CD4-positive, alpha-beta memory T cell (primary cell): ENCODE measurements at places on chromosomes 6 and 20.

DNA sequence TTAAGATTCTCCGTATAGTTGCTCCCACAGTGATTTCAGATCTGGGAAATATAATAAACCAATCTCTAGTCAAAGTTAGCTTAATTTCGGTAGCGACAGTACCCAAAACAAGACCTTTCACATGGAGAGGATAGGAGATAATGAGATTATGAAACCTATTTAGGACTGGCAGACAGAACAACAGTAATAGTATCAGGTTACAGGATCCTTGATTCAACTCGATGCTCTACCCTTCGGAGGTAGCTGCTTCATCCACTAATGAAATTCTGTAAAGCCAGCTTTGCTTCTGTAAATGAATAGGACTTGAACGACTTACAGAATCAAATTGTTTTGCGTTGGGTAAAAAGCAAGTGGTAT lies 534 bp upstream of the AKIRIN2 start:
- DNase-seq: no peak

GRCh38 chr6:37820718-37821079 lies 1.2 kb downstream of the ZFAND3 start:
- DNase-seq: no peak

DNA sequence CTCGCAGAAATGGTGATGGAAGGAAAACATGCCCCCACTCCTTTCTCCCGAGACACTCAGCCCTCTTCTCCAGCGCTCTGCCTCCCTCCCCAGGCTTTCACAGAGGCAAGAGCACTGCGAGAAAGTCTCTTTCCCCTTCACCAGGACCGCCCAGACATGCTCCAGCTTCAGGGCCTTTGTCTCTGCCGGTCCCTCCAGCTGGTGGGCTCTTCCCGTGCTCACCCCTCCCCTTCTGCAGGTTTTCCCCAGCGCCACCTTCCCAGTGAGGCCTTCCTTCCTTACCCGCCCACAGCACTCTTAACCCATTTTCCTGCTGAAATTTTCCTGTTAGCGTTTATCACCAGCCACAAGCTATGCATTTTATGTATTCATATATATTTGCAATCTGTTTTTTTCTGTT lies 86.2 kb downstream of the TFAP2C start:
- DNase-seq: no peak

GRCh38 chr6:3911614-3912336 lies 62.6 kb downstream of the FAM50B start:
- DNase-seq: no peak

DNA sequence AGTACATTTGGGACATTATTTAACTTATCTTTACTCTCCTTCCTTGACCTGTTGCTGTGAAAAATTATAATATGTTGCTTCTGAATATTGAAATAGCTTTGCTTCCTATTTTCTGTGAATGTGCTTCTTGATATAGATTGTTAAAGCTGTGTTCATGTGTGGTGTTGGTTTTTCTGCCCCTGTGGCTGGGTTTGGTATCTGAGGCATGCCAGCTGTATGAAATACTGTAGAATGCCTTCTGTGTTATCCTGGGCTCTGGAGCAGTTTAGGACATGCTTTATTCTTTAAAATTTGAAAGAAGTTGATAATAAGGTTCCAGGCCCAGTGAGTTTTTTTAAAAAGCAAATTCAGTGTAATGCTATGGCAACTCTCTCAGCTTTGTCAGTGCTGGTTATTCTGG lies 71.7 kb downstream of the HIVEP1 start:
- no peak for DNase-seq

DNA sequence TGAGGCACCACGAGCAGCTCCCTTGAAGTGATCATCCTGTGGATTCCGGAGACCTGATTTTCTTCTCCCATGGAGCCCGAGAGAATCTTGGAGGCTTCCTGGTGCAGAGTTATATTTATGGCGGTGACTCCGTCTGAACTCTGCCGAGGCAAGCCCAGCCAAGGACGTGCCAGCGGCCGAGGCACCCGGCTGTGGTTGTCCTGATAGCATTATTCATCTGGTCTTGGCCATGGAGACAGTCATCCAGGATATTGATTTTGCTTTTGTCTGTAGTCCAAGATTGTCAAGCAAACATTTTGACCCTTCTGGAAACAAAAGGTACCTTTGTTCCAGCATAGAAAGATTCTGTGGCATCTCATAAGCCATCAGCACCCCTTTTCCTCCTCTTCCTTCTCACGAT lies 163.3 kb downstream of the SCML4 start:
- no peak for DNase-seq

- DNase-seq: no peak
Observed at GRCh38 chr6:33713786-33714185, 2.3 kb upstream of the UQCC2 start.

- peak; percentile 14 for DNase-seq
Observed at GRCh38 chr20:23235173-23236027, 115.2 kb upstream of the NXT1 start.

- DNase-seq: no peak
Observed at GRCh38 chr6:106886922-106887797, 87.4 kb downstream of the CD24 start.

- no peak for DNase-seq
Observed at GRCh38 chr6:159801935-159802334, 1.9 kb downstream of the PNLDC1 start.

DNA sequence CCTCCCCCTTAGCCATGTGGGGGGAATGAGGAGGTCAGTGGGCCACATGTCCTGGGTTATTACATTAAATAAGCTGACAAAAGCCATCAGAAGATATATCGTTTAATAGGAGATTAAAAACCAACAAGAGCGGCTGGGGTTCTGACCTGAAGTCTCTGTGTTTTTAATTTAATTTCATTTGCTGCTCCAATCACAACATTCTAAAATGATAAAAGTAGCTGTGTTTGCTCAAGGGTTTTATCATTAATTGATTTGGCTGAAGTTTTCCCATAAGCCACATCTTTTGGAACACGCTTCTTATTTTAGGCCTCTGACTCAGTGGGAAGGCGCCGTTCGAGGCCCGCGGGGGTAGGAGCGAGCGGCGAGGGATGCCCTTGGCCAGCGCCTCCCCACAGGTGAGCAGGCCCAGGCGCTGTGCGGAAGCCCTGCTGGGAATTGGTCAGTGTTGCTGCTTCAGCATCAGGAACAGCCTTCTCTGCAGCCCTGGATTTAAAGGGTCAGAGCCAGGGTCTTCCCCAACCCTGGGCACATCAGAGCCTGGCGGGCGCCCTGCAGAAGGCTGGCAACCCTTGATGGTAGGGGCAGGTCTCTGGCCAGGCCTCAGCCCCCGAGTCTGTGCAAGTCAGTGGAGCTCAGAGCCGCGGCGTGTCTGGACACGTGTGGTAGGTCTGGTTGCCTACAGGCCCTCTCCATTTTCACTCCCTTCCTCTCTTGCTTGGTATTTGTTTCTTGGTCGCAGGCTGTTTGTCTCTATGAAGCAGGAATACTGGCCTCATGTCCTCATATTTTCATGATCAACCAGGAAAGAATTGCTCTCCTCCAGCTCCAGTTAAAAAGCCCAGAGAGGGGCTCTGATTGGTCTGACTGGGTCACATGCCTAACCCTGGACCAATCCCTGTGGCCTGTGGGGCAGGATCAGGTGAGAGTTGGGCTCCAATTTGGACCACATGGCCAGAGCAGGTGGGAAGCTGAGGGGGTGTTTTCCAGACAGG lies 30.9 kb upstream of the MLN start:
- DNase-seq: no peak

DNA sequence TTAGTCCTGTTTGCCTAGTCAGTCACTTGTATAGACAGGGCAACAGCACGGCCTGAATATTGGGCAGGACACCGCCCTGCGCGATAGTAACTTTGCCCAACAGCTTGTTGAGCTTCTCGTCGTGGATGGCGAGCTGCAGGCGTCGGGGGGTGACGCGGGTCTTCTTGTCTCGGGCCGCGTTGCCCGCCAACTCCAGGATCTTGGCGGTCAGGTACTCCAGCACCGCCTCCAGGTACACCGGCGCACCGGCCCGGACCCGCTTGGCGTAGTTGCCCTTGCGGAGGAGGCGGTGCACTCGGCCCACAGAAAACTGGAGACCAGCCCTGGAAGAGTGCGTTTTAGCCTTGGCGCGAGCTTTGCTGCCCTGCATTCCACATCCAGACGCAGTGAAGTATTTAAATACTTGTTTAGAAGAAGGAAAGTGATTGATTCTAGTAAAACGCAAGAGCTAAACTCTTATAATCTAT lies 92.8 kb upstream of the BTN3A2 start:
- peak; percentile 55 for DNase-seq

- DNase-seq: no peak
Observed at GRCh38 chr6:14638906-14639761, 521.6 kb downstream of the CD83 start.

- no peak for DNase-seq
Observed at GRCh38 chr6:7058250-7058923, 49.4 kb upstream of the RREB1 start.

- no peak for DNase-seq
Observed at GRCh38 chr6:110173506-110174132, 5.9 kb downstream of the WASF1 start.

GRCh38 chr6:35449287-35449881 lies 2.8 kb upstream of the FANCE start:
- peak; percentile 75 for DNase-seq

DNA sequence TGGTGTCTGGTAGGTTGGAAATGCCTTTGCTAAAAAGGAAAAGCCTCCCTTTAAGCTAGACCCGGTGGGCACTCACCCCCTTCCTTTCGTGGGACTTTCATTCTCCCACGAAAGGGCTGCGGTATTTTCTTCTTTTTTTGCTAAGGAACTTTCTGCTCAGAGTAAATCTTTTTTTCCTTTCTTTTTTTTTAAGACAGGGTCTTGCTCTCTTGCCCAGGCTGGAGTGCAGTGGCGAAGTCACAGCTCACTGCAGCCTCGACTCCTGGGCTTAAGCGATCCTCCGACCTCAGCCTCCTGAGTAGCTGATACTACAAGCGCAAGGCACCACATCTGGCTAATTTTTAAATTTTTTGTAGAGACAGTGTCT lies 4.0 kb downstream of the TP53TG5 start:
- no peak for DNase-seq

DNA sequence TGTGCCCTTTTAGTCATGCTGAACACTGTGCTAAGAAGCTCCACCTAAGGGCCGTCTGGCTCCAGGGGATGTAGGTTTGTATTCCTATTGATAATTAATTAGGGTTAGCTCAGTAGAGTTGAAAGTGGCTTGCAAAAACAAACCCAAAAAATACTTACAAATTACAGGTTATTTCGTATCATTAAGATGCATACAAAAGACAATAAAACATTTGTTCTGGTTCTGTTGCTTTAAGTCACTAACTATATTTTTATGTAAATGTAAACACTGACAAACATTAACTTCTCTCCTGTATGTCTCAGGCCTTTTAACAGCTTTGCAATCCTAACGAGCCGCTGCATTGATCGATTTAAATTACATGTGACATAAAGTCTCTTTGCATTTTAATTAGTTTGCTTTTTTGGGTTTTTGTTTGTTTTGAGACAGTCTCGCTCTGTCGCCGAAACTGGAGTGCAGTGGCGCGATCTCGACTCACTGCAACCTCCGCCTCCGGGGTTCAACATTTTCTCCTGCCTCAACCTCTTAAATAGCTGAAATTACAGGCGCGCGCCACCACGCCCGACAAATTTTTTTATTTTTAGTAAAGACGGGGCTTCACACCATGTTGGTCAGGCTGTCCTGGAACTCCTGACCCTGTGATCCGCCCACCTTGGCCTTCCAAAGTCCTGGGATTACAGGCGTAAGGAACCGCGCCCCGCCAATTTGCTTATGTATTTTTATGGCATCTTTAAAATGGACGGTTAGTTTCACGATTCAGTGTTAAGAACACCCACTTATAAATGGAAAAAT lies 110.9 kb downstream of the HFE start:
- DNase-seq: peak; percentile 46

DNA sequence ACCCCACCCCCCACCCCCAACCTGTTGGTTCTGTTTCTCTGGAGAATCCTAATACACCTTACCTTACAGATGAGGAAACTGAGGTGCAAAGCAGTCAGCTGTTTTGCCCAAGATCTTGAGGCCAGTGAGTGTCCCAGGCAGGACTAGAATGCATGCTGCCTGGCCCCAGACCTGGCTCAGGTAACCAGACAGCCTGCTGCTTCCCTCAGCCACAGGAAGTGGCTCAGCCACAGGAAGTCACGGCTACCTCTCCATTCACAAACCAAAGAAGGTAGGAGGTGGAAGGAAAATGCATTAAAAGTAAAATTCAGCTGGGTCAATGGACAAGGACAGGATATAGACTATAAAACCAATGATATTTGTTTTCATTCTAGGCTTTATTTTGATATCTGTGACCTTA lies 517.6 kb downstream of the CD83 start:
- DNase-seq: peak; percentile 59

DNA sequence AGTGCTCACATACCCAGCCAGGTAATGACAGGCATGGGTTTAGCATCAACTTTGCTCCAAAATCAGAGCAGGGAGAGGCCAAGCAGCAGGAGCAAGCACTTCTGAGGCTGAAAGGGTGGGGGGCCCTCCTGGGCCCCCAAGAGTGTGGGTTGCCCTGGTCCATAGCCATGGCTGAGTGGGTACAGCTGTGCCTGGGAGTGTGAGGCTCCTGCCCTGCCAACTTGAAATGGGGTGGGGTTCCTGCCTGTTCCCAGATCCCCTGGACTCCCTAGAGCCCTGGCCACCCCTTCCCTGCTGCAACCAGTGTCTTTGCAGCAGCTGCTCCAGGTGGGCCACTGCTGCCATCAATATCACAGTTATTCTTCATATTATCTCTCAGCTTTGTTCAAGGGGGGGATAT lies 1224.2 kb upstream of the GJE1 start:
- DNase-seq: no peak

GRCh38 chr6:29301316-29301715 lies at the start of gene OR14J1:
OR14J1 (plus strand) TSS chr6:29301701; CDS start chr6:29306690, 4,989 bp downstream.
- no peak for DNase-seq

GRCh38 chr6:74588094-74588832 lies 617.6 kb downstream of the COL12A1 start:
- DNase-seq: no peak

DNA sequence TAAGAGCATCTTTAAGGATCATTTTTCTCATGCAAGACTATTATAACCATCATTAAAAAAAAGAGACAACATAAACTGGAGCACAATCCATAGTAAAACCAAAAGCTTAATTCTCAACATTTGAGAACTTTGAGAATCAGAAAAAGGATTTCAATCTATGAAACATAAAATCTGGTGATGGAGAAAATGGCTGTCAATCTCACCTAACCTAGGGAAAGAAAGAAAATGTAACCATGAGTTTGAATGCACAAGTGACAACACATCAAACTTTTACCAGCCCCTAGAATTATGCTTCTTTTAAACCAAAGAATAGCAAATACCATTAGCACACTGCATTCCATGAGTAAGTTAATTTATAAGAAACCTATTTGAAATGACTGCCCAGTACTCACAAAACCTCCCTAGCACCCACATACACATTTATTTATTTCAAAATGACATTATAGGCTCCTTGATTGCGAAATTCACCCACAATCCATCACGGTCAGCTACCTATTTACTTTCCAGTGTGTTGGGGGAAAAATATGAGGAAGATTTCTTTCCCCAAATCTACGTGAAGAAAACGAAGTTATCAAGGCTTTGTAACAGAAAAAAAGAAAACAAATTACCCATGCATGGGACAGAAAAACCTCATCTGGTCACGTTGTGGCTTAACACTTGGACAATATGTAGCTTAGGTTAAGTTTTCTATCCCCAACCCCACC lies 828 bp downstream of the ASCC3 start:
- no peak for DNase-seq

GRCh38 chr6:39294133-39294532 lies 20.1 kb downstream of the KCNK17 start:
- no peak for DNase-seq

GRCh38 chr6:144581812-144582537 lies 296.8 kb downstream of the UTRN start:
- DNase-seq: peak; percentile 23

GRCh38 chr6:99330159-99330558 lies 19.3 kb downstream of the FAXC start:
- peak; percentile 31 for DNase-seq
